Islet precursor cell (in vitro differentiated cells): ENCODE measurements at places on chromosomes 2 and 18.

DNA sequence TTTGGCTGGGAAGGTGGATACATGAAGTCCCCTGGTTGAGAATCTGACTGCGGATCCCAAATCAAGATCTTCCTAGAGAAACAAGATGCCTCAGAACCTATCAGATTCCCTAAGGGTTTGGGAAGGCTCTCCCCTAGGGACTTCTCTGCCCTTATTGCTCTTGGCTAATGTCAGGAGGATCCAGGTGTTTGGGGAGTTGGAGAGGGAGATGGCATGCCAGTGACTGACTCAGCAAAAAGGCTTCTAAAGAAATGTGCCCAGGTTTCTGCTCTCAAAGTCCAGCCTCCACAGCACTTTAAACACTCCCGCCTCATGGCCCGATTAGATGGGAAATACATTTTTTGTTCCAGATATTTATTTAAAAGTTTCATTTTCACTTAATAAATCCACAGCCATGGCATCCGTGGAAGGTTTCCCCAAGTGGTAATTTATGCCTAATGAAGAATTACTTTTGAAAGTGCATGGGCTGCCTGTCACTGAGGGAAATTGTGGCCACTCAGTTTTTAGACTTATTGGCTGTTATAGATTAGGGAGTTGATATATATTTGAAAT lies 156.4 kb downstream of the OSR1 start:
- no peak for DNase-seq

DNA sequence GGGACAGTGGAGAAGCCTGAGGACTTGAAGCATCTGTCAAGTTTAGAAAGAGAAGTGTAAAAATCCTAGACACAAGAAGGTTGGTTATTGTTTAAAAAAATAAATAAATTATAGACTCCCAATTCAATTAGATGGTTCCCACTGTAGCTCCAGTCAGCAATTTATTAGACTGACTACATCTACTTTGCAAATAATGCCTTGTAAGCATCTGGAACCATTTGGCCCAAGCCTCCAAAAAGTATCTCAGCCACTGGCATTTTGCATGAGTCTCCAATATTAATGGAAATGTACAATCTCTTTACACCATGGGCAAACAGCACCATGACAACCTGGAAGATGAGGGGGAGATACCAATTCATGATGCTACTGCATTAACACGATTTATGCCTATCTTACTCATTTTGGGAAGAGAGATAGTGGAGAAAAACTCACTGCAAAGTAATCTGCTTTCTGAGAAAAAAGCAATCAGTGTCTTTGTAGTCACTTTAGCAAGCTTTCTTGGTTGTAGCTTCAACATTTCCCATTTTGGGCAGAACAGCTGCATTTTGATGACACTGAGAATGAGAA lies 2.8 kb downstream of the NYAP2 start:
- no peak for DNase-seq

GRCh38 chr2:109194620-109194937 lies 65.6 kb downstream of the SH3RF3 start:
- DNase-seq = no peak

DNA sequence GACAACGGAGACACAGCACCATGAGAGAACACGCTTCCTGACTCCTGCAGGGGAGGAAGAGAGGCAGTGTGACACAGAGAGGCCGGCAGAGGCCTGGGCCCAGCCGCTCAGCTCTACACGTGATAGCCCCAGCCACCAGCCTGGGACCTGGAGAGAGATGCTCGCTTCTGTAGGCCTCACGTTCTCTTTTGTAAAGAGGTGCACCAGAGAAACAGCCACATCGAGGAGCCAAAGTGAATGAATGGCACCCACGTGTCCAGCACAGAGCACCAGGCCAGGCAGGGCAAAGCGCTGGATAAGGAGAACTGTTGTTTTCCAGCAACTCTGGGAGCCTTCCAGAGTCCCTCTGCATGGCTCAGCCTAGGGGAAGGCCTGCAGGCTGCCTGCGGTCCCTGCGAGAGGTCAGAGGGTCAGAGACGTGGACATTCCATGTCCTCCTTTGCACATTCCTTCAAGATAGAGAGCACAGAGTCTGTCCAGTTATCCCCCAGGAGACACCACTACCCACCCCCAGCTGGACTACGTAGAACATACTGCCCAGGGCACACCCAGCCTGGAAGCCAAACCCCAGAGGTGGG lies 14.2 kb downstream of the LIMS2 start:
- DNase-seq = peak; percentile 87

DNA sequence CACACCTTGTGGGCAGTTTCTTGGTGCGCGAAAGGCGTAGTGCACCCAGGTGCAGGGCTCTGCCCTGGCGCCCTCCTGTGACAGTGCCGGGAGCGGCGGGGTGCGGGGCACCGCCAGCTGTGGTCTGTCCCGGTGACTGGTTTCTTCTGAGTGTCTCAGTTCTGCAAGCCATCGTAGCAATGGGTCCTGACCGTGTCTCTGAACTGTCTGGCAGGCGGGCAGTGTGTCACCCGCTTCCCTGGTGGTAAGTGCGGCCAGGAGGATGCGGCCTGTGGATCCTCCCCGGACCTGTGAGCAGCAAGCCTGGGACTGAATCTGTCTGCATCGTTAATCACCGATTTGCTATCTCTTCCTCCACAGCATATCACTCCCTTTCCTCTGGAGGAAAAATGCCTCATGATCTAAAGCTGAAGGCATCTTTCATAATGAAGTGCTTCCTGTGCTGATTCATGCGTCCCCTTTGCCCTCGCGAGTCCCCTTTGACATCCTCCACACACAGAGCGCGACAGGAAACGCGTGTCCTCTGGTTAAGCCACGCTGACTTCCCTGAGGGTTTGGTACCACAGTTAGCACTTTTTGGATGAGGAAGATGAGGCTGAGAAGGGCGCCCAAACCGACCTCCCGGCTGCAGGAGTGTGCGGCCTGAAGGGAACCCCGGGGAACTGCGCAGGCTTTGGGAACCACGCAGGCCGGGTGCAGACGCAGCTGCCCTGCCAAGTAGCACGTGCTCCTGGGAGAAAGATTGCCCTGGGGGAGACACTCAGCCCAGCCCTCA lies 416.0 kb upstream of the HS6ST1 start:
- DNase-seq = no peak

DNA sequence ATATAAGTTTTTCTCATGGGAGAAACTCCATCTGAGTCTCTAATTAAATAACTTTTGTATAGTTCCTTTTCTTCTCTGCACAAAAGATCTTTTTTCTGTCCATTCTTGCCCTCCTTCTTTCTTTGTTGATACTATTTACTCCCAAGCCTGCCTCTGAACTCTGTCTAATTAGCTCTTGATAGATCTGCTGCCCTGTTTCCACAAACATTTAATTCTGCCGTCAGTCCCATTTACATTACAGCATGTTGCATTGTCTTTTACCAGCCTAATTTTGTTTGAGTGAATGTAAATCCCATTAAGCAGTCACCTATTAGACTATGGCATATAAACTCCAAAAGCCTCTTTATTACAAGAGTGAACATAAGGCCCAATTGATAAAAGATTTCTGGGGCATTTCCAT lies 254.4 kb downstream of the ERBB4 start:
- no peak for DNase-seq

- peak; percentile 81 for DNase-seq
These were observed 136.9 kb upstream of the GATA6 start for GRCh38 chr18:22032392-22032961.

DNA sequence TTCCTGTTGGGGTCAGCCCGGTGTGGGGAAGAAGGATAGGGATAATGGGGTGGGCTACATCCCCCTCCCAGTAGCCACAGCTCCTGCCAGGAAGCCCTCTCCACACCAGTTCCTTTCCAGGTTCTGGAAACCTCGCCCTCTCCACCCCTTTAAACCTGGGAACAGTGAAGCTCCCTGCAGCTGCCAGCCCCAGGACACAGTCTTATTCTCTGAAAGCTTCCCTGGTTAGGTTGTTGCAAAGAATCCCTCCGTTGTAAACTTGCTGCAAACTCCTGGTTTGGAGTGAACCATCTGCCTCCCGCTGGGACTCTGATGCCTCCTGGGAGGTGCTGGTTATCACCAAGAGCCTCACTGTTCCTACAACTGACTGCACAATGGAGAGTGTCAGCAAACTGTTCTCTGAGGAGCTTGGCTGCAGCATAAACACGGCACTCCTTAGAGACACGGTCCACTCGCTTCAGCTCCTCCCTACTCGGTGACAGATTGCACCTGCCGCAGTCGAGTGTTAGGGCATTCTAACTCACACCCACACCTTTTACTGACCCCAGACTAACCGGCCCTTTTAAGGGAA lies 261.8 kb upstream of the RAB6C start:
- no peak for DNase-seq

DNA sequence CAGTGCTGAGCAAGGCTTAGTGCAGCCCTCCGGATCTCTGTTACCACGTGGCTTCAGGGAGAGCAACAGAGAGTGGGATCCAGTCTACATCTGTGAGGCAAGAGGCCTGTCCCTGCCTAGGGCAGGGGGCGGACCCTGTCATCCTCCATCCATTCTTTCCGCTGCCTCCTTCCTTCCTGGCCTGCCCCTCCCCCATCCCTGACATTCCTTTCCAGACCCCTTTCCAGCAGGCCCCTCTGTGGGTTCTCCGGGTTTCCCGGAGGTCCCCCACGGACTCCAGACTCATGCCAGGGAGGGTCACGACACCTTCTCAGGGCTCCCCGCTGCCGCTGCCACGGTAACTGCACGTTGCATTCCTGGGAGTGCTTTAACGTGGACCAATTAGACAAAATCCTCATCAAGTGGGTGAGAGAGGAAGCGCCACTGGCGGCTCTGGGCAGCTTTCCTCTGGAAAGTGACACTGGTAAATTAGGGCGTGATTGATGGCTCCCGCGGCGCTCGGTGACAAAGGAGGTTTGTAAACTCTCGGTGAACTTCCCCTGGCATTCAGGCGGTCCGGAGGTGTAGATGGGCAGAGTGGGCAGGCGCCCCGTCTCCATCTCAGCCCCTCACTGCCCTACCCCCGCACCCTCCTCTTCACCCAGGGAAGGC lies 11.4 kb downstream of the ATOH8 start:
- peak; percentile 82 for DNase-seq

GRCh38 chr2:77398970-77399600 lies 123.1 kb downstream of the LRRTM4 start:
- DNase-seq = no peak

DNA sequence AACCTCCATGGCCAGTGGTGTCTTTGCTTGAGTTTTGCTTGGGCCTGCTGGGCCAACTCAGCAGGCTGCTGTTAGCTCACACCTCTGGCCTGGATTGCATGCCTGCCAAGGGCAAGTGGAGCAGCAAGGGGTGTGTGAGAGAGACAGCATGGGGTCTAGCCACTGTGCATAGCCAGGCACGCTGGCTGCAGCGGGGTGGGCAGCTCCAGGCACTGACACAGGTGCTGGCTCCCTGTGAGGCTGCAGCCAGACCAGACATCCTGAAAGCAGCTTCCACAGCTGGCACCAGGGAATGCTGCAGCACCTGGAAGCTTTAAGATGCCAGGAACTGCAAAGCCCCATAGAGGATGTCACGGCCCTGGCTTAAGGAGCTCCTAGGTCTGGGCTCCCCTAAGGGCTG lies 376.4 kb upstream of the VWC2L start:
- no peak for DNase-seq

DNA sequence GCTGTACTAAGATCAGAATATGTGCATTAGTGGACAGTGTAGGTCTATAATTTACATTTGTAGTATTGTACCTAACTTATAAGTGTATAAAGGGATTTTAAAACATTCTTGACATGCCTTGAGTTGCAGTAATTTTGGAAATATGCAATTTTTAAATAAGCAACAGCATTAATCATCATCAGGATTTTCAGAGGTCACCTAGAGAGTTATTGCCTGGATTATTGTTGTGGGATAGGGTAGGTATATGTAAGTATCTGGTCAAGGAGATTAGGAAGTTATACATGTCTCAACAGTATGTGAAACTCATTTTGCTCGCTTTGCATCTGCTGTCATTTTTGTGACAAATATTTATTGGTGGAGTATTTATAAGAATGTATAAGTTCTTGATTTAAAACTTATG lies 184.2 kb downstream of the WDR7 start:
- no peak for DNase-seq

DNA sequence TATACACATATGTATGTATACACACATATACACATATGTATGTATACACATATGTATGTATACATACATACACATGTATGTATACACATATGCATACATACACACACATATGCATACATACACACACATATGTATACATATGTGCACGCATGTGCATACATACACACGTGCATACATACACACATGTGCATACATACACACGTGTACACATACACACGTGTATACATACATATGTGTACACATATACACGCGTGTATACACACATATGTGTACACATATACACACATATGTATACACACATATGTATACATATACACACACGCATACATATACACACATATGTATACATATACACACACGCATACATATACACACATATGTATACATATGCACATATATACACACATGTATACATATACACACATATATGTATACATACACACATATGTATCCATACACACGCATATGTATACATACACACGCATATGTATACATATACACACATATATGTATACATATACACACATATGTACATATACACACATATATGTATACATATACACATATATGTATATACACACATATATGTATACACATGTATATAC lies 21.5 kb downstream of the NABP1 start:
- DNase-seq = no peak

GRCh38 chr2:103738606-103739005 lies 976.8 kb downstream of the TMEM182 start:
- no peak for DNase-seq

GRCh38 chr2:12504443-12504842 lies 212.3 kb upstream of the TRIB2 start:
- DNase-seq = no peak

DNA sequence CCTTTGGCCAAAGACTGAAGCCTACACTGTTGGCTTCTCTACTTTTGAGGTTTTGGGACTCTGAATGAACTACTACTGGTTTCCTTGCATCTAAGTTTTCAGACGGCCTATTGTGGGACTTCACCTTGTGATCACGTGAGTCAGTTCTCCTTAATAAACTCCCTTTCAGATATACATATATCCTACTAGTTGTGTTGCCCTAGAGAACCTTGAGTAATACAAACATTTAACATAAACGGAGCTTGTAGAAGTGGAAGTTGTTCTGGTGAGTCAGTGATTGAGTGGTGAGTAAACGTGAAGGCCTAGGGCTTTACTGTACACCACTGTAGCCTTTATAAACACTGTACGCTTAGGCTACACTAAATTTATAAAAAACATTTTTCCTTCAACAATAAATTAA lies 107.2 kb upstream of the CDH2 start:
- DNase-seq = no peak

GRCh38 chr2:14023558-14023957 lies 609.0 kb upstream of the LRATD1 start:
- no peak for DNase-seq

DNA sequence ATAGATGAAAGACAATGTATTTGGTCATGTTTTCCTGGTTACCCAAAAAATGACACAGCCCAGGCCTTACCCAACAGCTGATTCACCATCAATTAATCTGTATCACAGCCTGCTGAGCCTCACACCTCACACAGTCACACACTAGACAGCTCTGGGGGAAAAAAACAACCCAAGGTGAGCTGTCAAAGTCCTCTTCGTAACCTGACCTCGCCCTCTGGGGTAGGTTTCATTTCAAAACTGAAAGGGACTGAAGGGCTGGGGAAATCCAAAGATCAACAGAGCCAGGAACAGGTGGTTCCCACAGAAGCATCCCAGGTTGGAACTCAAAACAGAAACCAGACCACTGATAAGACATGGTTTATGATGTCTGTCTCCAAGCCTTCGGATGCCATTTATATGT lies 18.2 kb upstream of the PCBP1 start:
- no peak for DNase-seq
